ENCODE measurements at places on chromosomes 1 and 21. TPM values are rescaled to one million over a fixed set of nuclear protein-coding genes. Genes with fewer than 3 reads are reported as not detected.

The NRDC gene
- 62.4 TPM for total RNA-seq

DNA sequence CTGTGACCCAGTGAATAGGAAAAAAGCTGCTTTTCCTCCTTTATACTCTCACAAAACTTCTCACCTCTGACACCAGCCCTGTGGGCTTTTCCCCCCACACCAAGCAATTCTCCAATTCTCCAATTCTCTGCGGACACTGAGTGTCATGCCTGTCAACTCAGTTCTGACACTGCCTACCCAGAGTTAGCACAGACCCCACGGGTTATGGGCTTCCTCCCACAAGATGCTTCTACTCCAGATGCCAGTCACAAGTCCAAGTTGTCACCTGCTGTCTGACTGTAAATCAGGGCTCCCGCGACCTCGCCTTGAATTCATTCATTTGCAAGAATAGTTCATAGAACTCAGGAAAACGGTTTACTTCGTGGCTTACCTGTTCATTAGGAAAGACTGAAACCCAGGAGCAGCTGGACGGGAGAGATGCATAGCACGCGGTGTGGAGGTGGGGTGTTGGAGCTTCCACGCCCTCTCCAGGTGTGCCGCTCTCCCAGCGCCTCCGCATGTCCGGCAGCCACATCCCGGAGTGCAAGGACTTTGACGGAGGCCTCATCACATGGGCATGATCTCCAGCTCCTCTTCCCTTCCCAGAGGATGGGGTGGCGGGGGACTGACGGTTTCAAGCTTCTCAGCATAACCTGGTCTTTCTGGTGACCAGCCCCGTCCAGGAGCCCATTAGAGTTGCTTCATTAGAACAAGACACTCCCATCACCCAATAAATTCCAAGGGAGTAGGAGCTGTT is 154.7 kb downstream of the PGBD5 start:
- DNase-seq, result no peak

GRCh38 chr1:172973424-172973823 is 77.3 kb downstream of the TNFSF18 start:
- DNase-seq, result no peak

- DNase-seq, result no peak
These were observed 20.9 kb upstream of the GORAB start for GRCh38 chr1:170511038-170511437.

The RHEX gene
- not detected for total RNA-seq

- DNase-seq, result no peak
These were observed 156.5 kb downstream of the HLX start for GRCh38 chr1:221035662-221036153.

- no peak for DNase-seq
These were observed 17.4 kb upstream of the ZMYM6 start for GRCh38 chr1:35049116-35049515.

- no peak for DNase-seq
These were observed 17.0 kb downstream of the ZNF697 start for GRCh38 chr1:119631086-119631432.

DNA sequence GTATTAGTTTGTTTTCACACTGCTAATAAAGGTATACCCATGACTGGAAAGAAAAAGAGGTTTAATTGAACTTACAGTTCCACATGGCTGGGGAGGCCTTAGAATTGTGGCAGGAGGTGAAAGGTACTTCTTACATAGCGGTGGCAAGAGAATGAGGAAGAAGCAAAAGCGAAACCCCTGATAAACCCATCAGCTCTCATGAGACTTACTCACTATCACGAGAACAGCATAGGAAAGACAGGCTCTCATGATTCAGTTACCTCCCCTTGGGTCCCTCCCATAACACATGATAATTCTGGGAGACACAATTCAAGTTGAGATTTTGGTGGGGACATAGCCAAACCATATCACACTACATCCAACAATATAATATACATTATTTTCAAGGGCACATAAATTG is 145.7 kb upstream of the BARHL2 start:
- no peak for DNase-seq

- no peak for DNase-seq
These were observed 11.8 kb downstream of the SLC6A9 start for GRCh38 chr1:44019466-44019948.
